ENCODE measurements at places on chromosomes 7 and 10.

DNA sequence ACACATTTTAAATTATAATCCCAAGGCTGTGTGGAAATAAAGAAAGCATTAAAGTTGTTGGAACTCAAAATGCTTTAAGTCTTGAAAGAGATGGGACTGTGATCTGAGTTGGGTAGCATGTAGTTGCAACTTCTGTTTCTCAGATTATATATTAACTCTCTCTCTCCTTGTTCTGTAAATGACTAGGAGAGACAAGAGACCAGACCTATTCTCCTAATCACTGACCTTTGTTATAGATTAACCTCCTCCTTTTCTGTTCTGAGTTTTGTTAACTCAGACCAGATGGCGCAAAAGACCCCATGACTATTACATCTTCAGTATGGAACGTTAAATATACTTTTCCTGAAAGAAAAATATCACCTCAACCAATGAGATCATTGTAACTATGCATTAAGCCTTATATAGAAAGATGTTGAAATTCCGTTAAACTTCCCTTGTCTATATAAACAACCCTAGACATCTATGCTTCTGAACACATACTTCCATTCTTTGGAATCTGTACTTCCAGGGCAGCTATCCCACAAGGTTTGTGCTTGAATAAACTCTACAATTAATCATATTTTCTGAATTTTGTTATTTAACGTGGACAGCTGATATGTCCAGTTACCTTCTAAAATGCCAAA is 143.5 kb upstream of the TRIM24 start:
- DNase-seq = no peak

DNA sequence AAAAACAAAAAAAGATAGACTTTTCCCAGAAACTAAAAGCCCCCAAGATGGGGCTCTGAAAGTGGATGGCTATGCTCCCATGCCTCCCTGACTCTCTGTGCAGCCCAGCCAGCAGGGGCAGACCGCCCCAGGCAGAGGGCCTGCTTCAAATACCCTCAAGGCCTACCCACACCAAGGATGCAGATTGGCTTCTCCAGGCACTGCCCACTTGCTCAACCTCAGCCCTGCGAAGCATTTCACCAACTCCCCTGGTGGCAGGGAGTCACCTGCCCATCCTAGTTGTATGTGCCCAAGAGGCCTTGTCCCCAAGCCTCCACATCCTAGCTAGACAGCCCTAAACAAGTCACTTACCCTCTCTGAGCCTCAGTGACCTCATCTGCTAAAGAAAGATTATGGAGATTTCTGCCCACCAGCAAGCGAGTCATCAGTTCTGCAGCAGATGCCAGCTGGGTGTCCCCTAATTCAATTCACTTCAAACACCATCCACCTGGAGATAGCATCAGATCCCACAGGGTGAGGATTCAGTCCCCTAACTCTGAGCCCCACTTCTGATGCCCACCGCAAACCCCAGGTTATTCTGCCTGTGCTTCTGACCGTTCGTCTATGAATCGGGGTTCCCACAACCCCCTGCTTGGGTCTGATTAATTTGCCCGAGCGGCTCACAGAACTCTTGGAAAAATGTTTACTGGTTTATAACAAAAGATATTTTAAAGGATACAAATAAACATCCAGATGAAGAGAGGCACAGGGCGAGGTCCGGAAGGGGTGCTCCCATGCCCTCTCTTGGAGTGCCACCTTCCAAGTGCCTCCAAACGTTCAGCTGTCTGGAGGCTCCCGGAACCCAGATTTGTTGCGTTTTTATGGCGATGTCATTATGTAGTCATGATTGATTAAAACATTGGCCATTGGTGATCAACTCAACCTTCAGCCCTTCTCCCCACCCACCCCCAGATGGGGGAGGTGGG is 18.6 kb upstream of the ZMIZ1 start:
- no peak for DNase-seq

GRCh38 chr7:116478834-116479233 is 20.7 kb upstream of the CAV2 start:
- no peak for DNase-seq

DNA sequence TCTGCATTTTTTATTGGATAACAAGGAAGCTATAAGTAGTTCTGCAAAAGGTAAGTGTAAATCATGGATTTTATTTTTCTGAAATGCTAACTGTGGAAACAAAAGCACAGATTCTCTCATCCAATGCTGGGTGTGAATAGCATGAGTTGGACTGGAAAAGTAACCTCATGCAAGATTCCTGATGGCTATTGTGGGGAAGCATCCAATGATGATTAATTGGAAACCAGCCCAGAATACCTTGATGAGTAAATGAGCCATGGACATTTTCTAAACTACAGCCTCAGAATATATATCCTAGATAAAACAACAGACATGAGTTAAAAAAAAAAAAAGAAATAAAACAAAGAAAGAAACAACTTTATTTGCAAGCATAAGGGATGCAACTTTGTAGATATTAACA is 934.6 kb downstream of the CCSER2 start:
- no peak for DNase-seq

DNA sequence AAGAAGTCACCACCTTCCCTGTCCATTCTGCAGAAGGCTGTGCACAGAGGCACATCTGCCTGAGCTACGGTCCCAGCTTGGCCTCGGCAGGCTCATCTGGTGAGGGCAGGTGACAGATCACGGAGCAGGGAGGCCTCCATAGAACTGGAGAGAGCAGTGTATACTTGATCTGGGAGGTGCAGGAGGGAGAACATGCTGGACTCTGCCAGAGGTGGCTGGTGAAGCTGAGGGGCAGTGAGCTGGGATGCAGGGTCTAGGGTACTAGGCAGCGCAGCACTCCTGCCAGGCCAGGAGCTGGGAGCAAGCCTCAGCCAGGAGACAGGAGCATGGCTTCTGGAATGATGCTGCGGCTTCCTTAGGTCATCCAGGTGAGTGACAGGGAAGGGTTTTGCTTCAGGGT is 553.0 kb downstream of the TCERG1L start:
- DNase-seq = no peak

DNA sequence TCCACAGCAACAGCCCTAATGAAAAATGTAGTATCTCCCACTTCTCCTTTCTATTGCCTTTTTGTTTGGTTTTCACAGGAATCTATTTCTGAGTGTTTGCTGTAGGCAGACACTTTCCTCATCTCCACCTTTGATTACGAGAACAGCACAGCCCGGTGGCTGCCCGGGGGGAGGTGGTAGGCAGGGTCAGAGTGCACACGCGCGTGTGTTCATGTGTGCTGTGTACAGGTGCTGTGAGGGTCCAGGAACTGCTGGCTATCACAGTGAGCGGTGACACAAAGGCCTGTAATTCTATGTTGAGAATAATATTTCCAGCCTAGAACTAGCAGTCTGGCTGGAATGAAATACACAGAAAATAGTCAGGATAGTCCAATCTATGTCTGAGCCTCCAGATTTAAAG is 212.8 kb downstream of the ADARB2 start:
- no peak for DNase-seq

- DNase-seq = no peak
These were observed 27.9 kb downstream of the C7orf25 start for GRCh38 chr7:42883950-42884349.

DNA sequence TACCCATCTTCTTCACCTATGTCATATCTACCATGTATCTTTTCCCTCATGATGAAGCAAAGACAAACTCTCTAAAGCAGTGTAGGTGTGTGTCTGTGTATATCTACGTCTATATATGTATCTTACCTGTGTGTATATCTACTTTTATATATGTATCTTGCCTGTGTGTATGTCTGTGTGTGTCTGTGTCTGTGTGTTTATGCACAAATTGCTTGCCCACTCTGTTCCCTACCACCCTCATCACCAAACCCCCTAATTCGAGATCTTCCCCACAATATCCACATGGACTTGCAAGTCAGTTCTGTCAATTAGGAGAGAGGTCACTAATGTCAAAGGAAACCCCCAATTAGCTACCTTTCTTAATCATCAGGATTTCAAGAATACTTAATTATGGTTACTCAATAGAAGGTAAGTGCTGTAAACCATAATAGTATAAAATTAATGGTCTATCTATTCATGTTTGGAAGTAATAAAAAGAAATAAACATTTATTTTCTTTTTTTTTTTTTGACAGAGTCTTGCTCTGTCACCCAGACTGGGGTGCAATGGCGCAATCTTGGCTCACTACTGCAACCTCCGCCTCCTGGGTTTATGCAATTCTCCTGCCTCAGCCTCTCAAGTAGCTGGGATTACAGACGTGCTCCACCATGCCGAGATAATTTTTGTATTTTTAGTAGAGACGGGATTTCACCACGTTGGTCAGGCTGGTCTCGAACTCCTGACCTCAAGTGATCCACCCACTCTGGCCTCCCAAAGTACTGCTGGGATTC is 43.6 kb downstream of the ANKRD61 start:
- no peak for DNase-seq

GRCh38 chr7:72925546-72926120 is 738 bp downstream of the POM121 start:
- peak; percentile 0 for DNase-seq

DNA sequence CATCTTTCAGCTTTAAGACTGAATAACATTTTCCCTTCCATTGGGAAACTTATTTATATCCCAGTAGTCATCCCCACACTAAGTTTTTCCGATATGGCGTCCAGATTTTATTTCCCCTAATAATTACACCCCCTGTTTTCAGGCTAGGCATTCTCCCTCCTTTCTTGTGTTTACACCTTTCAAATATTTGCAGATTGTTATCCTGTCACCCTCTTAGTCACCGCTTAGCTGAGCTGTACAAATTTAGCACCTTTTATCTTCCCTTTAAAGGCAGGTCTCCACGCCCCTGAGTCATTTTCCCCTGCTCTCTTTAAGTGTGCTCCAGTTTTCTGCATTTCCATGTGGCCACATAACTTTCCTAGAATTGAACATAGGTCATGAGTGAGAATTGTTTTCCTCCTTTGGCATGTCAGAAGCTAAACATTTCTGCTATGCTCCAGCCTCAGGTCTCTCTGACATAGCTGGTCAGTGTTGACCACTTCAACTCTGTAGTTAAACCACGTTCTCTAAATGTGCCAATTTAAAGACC is 47.4 kb downstream of the LRRC4 start:
- DNase-seq = no peak

GRCh38 chr7:116403265-116403664 is 96.3 kb upstream of the CAV2 start:
- DNase-seq = no peak

DNA sequence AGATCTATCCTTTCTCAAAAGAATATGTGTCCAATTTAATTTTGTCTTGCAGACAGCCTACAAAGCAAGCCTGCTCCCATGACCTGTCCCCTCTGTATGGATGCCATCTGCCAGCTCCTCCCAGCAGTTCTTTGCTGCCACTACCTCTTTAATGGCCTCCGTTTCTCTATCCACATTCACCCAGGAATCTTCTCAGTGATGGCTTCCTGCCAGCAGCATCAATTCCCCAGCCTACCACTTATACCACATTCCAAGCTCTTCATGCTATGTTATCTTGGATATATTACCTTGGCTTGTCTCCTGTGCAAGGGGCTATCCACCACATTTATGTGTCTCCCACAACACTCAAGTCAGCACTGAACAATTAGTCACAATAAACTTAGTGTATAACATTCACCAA is 133.2 kb downstream of the VPS50 start:
- DNase-seq = no peak

DNA sequence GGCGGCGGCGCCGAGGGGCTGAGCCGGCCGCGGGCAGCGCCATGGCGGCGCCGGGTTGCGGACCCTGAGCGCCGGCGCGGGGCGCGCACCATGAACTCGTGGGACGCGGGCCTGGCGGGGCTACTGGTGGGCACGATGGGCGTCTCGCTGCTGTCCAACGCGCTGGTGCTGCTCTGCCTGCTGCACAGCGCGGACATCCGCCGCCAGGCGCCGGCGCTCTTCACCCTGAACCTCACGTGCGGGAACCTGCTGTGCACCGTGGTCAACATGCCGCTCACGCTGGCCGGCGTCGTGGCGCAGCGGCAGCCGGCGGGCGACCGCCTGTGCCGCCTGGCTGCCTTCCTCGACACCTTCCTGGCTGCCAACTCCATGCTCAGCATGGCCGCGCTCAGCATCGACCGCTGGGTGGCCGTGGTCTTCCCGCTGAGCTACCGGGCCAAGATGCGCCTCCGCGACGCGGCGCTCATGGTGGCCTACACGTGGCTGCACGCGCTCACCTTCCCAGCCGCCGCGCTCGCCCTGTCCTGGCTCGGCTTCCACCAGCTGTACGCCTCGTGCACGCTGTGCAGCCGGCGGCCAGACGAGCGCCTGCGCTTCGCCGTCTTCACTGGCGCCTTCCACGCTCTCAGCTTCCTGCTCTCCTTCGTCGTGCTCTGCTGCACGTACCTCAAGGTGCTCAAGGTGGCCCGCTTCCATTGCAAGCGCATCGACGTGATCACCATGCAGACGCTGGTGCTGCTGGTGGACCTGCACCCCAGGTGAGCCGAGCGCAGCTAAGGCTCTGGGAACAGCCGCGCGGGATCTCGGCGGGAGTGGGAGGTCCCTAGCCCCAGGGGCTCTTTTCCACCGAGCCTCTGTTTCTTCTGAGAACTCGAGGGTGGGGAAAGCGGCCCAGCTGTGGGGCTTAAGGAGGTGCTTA is at the start of gene GPR26:
TSS of gene GPR26 (plus strand) at position 38 of the 919 bp plus-strand sequence. CDS start at position 91, 53 bp downstream.
- no peak for DNase-seq

GRCh38 chr7:82906502-82906901 is 256.2 kb downstream of the PCLO start:
- no peak for DNase-seq

DNA sequence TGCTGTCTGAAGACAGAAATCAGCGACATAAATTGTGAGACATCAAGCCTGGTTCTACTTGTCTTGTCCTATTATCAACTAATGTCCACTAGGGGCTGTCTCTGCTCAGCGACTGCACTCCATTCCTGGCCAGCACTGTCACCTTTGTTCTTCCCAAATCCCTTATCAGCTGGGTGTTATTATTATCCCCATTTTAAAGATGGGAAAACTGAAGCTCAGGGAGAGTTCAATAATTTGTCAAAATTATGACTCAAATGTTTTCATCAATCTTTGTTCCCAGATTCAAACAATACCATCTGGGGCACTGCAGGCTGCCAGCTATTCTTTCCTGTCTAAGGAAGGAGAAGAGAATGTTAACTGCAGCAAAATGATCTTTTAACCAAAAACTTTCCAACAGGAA is 431.6 kb upstream of the NFE2L3 start:
- DNase-seq = no peak

GRCh38 chr10:114350751-114351150 is 53.6 kb downstream of the AFAP1L2 start:
- DNase-seq = no peak

GRCh38 chr10:78269060-78269459 is 235.4 kb downstream of the RPS24 start:
- no peak for DNase-seq

GRCh38 chr7:36598054-36598674 is 126.1 kb downstream of the AOAH start:
- no peak for DNase-seq

DNA sequence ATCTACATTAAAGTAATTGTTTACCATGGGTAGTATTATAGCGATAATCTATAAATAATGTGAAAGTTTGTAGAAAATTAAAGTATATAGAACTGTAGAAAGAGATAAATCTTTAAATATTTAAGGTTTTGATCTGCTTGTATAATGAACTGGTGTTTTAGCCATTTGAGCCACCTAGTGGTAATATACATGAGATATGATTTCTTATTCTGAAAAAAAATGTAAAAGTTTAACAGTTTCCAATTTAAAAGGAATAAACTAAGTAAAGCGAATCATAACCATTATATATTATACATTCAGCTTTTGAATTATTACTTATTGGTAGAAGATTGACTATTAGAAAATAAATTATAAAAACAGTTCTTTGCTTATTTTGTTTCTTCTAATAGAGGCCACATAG is 91.2 kb downstream of the OTUD1 start:
- no peak for DNase-seq

All from NCI-H524 treated with DMSO at 0.1 percent for 48 hours (cell line).